ENCODE measurements at places on chromosomes 12 and 14.
A peak's percentile ranks its signal among the peaks of the same experiment; 100 is the strongest.

DNA sequence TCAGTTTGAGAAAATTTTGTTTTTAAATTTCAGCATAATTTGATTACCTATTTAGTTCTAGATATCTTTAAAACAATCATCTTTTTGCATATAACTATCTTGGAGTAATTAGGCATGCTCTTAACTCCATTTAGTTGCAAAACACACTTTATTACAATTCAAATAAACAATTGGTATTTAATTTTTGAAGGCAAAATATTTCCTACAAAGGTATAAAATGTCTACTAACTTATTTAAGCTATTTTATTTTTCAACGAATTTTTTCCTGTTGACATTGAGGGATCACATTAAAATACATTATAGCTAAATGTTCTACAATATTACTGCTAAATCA lies 8.3 kb downstream of the FOXA1 start:
- DNase-seq = no peak

- no peak for DNase-seq
These were observed 217.5 kb upstream of the LHX5 start for GRCh38 chr12:113689047-113689610.

DNA sequence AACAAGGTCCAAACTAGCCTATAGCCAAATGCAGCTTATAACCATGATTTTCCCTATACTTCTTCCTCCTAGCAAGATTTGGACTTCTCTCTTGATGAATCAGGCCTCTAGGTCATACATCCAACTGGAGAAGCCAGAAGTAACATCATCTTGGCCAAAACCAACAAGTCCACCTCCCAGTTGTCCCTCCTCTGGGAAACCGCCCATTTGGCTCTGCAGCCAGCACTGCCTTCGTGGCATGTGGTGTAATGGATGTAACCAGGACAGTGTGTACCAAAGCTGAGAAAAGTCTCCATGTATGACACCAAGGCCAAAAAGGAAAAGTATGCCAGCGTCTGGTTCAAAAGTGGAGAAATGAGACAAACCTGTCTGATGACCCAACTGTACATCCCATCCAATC lies 59.3 kb upstream of the VASH1 start:
- DNase-seq = no peak

GRCh38 chr14:60257865-60258264 lies 8.8 kb downstream of the PPM1A start:
- DNase-seq = no peak

- no peak for DNase-seq
These were observed 75.0 kb upstream of the DYRK2 start for GRCh38 chr12:67573566-67573965.

DNA sequence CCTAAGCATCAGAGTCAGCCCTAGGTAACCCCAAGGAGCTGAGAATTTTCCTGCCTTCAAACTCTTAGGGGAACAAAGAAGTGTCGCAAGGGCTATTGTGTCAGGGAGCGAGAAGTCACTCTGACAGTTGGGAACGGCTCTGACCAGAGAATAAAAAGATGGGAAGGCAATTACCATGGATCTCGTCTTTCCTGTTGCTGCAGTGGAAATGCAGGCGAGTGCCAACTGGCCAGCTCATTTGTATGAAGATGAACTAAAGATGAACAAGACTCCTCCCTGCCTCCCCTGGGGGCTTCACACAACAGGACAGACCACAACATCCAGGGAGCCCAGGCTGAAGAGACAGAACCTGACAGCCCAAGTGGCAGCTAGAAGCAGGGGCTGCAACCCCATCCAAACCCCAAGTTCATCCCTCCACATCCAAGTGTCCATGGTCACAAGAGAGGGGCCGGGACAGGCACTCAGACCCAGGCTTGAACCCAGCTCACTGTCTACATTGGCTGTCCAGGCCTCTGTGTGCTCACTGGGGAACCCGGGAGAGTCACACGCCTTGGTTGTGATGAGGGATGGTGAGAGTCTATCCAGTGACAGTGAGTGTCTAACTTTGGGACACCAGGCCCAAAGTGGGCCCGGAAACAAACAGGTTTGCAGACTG lies 322.4 kb downstream of the BCL11B start:
- DNase-seq = no peak

- DNase-seq = no peak
These were observed 808.1 kb upstream of the USP15 start for GRCh38 chr12:61452076-61452475.

- no peak for DNase-seq
These were observed 67.1 kb upstream of the TMEM260 start for GRCh38 chr14:56512521-56512920.

- DNase-seq = no peak
These were observed 199.8 kb downstream of the TMX1 start for GRCh38 chr14:51439896-51440295.

DNA sequence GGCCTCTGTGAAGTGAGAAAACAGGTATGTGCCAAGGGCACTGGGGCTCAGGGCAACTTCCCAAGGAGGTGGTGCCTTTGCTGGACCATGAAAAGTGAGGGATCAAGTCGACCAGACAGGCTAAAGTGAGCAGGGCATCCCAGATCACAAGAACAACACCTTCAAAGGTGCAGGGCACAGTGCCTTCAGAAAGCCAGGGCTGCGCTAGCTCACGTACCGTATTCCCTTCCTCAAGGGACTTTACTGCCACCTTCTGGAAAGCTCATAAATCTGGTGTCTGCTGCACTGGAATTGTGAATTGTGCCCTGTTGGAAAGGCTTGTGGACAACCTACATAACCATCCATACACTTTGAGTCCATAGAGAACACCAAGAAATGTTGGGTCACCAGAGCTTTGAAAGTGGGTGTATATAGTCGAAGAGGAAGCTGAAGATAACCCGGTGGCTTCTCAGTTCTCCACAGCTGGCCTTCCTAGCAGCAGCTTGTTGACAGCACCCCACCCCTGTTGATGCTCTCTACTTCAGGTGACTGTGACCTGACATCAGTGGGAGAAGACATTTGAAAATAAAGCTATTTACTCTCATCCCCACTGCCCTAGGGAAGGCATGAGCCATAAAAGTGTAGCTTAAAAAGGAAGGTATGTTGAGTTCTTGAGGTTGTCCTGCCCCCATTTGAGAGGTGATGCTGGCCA lies 24.5 kb downstream of the FIGNL2 start:
- no peak for DNase-seq

GRCh38 chr12:6533653-6533922 lies 729 bp upstream of the GAPDH start:
- no peak for DNase-seq

DNA sequence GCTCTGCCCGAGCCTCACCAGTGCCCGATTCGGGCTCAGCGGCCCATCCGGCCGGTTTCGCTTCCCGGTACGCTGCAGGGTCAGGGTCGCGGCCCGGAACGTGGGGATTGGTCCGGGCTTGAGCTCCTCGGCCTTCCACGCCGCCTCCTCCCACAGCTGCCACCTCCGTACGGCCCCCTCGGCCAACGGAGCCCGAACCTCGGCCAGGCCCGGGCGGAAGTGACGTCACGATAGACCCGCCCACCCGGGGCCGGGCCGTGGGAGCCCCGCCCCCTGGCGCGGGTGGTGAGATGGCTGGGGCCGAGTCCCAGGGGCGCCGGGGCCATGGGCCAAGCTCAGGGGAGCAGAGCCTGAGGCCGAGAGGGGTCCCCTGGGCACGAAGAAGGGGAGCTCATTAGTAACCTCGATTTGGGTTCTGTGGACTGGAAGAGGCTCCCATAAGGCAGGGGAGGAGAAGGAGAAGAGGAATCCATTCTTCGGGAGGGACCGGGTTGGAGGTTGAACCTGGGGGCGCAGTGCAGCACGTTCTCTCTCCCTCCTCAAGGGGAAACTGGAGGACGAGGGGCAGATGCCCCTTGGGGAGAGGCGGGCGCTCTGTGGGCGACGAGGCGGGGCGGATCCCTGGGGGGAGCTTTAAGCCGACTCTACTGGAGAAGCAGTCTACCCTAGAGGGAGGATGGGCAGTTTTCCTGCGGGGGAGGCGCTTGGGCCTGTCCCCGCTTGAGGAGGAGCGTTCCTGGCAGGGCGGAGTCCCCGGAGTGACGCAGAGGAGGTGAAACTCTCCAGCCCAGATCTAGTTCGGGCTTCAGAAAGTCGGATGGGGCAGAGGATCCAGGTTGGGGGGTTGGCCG lies at the start of gene MLF2:
Gene MLF2 (minus strand): TSS at position 221 of the 851 bp plus-strand sequence. CDS start 807 bp downstream, outside the sequence.
- peak; percentile 87 for DNase-seq

- no peak for DNase-seq
These were observed 221.2 kb upstream of the FLRT2 start for GRCh38 chr14:85308531-85309300.
